ENCODE measurements at places on chromosomes 6 and 20.
A peak's percentile ranks its signal among the peaks of the same experiment; 100 is the strongest.

DNA sequence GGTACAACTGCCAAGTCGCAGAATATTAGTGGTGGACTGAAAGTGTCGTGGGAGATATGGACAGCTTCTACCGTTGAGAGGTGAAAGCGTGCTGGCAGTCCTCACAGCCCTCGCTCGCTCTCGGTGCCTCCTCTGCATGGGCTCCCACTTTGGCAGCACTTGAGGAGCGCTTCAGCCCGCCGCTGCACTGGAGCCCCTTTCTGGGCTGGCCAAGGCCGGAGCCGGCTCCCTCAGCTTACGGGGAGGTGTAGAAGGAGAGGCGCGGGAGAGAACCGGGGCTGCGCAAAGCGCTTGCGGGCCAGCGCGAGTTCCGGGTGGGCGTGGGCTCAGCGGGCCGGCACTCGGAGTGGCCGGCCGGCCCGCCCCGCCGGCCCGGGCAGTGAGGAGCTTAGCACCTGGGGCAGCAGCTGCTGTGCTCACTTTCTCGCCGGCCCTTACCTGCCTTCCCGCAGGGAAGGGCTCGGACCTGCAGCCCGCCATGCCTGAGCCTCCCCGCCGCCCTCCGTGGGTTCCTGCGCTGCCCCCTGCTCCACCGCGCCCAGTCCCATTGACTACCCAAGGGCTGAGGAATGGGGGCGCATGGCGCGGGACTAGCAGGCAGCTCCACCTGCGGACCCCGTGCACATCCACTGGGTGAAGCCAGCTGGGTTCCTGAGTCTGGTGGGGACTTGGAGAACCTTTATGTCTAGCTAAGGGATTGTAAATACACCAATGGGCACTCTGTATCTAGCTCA lies 47.2 kb upstream of the MBOAT1 start:
- DNase-seq, result no peak

DNA sequence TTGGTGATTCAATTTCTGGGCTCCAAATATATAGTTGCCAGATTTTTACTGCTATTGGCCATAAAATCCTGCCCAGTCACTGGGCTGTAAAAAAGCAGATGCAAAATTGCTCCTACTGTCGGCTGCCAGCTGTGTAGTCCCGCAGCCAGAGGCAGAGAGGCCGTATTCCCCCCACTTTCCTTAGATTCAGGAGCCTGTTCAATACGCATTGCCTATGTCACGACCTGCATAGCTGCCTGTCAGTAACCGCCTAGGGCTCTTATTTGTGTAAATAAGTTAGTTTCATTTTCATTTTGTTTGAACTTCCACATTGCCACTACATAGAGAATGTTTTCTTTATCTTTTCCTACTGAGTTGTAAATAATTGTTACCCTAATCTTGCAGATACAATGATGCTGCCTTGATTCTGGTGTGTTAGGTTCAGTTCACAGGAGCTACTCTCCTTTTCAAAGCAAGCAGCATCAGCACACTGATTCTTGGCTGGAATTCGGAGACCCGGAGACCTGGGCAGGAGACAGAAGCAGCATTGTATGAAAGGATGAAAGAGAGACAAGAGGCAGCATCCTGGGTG lies 46.0 kb upstream of the UST start:
- DNase-seq, result no peak

- no peak for DNase-seq
These were observed 20.6 kb upstream of the CST3 start for GRCh38 chr20:23658336-23658735.

GRCh38 chr6:36751833-36752186 lies 54.2 kb downstream of the RAB44 start:
- DNase-seq, result no peak

DNA sequence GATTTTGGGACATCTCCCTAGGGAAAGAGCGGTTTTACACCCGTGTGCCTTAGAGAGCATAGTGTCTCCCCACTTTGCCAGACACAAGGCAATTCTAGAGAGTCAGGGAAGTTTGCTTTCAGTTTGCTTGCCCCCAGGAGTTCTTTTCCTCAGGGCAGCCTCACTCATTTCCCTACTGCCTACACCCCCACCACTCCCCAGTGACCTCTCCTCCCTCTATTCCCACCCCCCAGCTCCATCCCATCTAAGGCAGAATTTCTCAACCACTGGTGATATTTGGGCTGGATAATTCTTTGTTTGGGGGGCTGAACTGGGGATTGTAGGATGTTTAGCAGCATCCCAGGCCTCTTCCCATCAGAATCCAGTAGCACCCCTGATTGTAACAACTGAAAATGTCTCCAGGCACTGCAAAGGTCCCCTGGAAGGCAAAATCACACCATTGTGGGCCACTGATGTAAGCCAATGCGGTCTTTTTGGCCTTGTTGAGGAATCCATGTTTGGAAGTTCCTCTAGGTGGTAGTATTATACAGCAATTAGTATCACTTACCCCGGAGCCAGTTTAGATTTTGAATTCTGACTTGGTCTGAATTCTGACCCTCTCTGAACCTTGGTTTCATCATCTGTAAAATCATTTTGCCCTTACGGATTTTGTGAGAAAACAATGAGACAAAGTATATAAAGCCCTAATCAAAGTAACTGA lies 1.3 kb downstream of the EPPIN start:
- DNase-seq, result no peak

DNA sequence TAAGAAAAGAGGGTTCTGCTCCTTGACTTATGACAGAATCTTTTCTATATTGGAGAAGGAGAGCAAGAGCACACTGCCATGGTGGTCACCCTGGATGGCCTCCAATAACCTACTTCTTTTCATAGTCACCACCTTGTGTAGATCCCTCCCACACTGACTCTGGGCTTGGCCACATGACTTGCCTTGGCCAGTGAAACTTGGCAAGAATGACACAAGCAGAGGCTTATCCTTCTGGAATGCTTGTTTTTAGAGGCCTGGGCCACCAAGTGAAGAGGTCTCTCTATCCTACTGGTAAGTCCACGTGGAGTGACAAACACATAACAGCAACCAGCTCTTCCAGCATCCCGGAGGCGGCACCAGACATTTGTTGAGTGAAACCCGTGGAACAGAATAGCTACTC lies 349.4 kb upstream of the JARID2 start:
- no peak for DNase-seq

DNA sequence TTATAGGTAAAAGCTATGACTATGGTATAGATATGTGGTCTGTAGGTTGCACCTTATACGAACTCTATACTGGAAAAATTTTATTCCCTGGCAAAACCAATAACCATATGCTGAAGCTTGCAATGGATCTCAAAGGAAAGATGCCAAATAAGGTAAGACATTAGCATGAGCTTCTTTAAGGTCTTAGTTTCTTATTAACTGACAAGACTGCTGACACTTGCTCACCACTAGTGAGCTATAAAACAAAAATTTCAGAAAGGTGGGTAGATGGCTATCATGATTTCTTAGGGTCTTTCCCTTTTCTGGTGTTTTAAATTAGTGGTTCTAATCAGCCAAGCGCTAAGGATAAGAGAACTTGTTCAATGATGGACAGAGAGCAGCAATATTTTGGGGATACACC lies 21.9 kb downstream of the FAM217A start:
- DNase-seq, result no peak

DNA sequence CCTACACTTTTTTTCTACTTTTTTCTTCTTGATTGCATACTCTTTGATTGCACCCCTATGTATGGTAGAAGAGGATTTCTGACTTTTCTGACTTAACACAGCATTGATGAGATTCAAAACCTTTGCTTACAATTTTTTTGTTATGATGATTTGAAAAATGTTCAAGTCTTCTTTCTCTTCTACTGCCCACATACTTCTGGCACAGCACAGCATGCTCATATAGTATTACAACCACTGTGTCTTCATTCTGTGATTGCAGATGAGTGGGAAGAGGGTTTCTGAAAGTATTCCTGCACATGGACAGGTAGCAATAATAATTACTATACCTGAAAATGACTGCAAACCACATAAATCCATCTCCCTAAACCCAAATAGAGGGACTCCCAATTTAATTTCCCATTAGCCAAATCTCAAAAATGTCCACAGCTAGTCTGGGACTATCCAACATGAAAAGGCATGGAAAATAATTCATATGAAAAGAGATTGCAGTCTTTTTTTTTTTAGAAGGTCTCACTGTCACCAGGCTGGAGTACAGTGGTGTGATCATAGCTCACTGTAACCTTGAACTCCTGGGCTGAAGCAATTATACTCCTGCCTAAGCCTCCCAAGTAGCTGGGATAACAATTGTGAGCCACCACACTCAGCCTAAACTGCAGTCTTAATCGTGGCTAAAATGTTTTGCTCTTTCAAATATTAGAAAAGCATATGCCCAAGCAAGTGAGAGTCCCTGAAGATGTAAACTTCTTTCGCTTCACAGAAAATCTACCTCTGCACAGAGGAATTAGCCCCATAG lies 15.9 kb upstream of the TENT5A start:
- DNase-seq, result no peak

DNA sequence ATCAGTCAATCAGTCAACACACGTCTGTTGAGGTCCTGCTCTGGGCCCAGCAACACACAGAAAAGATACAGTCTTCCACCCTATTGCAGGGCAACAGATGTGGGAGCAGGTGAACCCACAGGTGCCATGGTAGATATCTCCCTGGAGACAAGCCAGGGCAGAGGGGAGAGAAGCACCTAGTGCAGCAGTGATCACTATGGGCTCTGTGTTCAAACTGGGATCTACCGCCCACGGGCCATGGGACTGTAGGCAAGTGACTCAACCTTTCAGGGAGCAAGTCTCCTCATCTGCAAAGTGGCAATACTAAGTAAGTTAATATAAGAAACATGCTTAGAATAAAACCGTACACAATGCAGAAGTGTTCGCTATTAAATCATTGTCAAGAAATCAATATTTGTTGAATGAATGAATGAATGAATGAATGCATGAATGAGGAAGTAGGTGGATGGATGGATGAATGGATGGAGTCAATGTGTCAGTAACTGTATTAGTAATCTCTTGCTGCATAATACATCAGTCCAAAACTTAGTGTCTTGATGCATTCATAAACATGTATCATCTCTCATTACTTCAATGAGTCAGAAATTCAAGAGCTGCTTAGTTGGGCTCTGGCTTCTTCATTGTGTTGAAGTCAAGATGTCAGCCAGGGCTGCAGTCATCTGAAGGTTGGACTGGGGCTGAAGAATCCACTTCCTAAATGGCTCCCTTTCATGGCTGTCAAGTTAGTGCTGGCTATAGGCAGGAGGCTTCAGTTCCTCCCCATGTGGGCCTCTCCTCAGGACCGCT lies 31.9 kb upstream of the NFATC2 start:
- DNase-seq, result no peak

DNA sequence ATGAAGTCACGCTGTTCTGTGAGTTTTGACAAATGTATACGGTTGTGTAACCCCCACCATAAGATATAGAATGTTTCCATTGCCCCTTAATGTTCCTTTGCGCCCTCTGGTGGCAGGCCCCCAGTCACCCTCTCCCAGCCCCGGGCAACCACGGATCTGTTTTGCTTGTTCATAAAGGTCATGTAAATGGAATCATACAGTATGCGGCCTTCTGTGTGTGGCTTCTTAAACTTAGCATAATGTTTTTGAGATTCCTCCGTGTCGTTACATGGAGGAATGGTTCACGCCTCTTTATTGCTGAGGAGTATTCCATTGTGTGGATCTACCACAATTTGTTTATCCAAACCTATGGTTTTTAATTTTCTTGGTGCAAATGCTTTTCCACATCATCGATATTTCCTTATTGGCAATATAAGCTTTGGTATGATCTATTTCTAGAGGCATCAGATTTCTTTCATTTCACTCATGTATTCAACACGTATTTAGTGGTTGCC lies 28.4 kb downstream of the LYRM2 start:
- DNase-seq, result peak; percentile 71

- no peak for DNase-seq
These were observed 2.7 kb downstream of the OSTM1 start for GRCh38 chr6:108071736-108072276.

DNA sequence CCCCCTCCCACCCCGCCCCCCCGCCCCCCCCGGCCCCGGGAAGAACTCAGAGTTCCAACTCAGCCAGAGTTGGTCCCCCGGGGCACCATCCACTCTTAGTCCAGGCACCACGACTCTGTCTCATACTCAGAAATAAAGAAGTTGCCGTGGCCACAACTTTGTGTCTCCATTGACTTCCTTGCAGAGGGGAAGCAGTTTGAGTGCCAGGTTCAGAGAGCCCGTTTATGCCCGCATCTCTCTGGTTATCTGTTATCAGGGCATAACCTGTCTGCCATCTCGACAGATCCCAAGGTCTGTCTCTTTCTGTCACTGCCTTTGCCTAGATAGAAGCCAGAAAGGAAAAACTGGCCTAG lies 605 bp downstream of the CDC5L start:
- DNase-seq, result no peak

DNA sequence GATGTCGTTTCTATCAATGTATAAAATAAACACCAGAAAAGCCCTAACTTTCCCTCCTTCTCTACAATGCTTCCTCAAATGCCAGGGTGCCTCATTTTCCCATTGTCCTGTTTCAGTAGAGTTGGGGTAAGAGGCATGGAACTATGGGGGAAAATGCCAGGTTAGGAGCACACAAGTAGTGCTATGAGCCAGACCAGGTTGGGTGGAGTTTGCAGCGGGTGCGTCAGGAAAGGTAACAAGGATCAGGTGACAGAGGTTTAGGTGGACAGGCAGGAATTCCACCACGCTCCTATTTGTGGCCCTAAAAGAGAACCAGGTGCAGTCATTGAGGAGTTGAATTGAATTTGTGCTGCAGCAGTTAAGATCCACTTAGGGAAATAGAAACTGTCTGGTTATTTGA lies 36.5 kb downstream of the SYTL3 start:
- no peak for DNase-seq

GRCh38 chr6:44263354-44264100 lies 1.8 kb downstream of the NFKBIE start:
- DNase-seq, result no peak

GRCh38 chr6:94227741-94228140 lies 808.4 kb upstream of the EPHA7 start:
- DNase-seq, result no peak

DNA sequence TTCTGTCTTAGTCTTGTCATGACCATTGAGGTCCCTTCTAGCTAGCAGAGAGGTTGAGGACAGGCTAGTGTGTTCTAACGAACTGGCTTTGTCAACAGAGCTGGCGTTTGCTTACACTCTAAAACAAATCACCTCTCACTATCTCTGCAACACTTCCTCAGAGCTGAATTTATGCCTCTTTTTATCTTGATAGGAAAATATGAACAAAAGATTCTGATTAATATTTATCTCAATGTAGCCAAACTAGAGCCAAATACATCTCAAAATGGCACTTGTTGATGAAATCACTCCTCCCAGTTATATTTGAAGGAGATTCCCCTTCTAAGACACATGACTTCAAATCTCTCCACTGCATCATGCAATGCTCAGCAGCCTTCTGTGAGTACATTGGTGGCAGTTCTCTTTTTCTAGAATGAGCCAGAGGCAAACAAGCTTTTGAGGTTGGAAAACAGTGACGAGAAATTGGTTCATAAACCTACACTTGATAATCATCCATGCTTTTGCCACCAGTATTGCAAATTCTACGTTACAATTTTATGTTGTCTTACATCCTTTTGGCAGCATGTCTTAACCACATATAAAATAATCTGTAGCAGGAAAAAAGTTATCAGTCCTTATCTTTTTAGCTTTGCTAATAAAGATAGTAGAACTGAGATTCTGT lies 615.7 kb upstream of the CITED2 start:
- no peak for DNase-seq

GRCh38 chr6:30244560-30244959 lies 31.4 kb upstream of the TRIM26 start:
- DNase-seq, result no peak

All from stimulated activated naive CD8-positive, alpha-beta T cell treated with anti-CD3 and anti-CD28 coated beads, Interleukin-15, amount 100 ng/mL, for 72 hours (primary cell).